ENCODE measurements at places on chromosomes 5 and 9.

DNA sequence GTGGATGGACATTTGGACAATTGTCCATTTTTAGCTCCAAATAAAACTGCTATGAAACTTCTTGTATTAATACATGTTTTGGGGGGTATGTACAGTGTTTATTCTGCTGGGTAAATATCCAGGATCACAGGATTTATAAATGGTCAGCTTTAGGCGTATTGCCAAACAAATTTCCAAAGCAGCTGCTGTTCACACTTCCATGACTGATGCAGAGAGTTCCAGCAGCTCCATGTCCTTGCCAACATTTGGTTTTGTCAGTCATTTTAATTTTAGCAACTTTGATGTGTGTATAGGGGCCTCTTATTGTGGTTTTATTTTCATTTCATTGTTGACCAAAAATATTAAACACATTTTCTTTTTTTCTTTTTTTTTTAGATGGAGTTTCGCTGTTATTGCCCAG, 9.8 kb upstream of the SUSD1 start:
- no peak for DNase-seq

- no peak for DNase-seq
These were observed 283.1 kb upstream of the FAM174A start for GRCh38 chr5:100252037-100252436.

DNA sequence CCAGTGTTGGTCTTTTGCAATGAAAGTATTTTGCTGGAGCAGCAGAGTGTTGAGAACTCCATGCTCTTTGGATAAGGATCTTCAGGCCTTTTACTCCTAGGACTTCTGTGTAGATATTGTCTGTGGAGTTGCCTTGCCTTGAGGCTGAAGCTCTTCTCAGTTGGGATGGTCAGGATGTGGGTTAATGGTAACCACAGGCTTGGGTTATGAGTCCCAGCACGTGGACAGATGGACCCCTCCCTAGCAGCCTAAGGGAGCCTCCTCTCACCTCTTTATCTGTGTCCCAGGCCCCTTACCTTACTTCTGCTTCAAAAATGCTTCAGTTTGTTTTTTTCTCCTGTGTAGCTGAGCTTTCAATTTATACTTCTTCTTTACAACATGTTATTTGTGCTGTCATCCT, 109.9 kb downstream of the MEGF10 start:
- DNase-seq = no peak

GRCh38 chr9:30329431-30329830, 2055.0 kb upstream of the ACO1 start:
- DNase-seq = no peak

- no peak for DNase-seq
These were observed 673.0 kb downstream of the ELAVL2 start for GRCh38 chr9:23153058-23153457.

DNA sequence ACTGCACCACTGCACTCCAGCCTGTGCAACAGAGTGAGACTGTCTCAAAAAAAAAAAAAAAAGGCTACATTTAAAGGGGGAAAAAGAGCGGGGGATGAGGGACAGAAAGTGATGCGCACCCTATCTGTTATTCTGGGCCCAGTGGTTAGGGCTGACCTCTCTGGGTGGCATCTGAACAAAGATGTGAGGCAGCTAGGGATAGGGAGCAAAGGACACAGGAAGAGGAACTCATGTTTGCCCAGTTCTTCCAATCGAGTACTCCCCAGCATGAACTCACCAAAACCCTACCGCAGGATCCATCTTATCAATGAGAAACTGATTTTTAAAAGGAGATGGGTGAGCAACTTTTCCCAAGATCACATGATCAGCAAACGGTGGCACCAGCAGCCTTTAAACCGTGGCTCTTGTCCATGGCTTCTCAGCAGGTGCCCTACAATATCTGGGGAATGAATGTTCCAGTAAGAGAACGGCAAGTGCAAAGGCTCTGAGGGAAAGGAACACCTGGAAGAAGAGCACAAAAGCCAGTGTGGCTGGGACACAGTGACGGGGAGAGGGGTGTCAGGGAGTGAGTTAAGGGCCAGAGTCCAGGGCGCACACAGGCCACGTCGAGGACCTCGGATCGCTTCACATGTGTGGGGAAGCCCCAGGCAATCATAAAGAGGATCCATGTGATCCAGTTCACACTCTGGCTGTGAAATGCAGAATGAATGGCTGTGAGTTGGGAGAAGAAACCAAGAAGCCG, 22.0 kb downstream of the RAPGEF1 start:
- no peak for DNase-seq

GRCh38 chr5:164680216-164680615, 1174.8 kb downstream of the MAT2B start:
- DNase-seq = no peak

- DNase-seq = no peak
These were observed 18.7 kb upstream of the PARP8 start for GRCh38 chr5:50647726-50648125.
